ENCODE measurements at places on chromosomes 16 and 17.

DNA sequence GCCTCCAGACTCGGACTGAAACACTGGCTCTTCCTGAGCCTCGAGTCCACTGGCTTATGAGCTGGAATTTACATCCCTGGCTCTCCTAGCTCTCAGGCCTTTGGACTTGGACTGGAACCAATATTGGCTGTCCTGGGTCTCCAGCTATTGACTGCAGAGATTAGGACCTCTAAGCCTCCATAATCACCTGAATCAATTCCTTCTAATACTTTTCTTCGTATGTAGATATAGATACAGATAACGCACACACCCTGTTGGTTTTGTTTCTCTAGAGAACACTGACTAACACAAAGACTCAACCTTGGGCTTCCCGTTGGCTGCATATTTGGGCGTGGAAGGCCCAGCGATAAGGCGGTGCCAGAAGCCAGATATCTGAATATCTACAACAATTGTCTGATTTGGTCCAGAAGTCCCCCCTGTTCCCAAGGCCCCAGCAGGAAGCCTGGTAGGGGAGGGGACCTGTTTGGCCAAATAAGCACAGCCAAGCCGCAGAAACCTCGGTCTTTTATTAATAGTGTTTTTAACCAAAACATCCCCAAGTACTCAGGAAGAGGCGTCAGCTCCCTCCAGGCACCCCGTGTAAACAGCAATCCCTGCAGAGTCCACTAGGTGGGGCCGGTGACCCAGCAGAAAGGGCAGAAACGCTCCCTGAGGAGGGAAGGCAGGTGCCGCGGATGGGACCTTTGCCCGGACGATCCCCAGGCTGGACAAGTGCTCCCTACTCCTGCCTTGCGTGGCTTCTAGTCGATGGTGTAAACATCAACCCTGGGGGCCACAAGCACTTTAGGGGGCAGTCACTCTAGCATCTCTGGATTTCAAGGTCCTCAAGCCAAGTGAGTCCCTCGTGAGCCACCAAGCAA is 57.0 kb downstream of the ABR start:
- DNase-seq, result no peak

DNA sequence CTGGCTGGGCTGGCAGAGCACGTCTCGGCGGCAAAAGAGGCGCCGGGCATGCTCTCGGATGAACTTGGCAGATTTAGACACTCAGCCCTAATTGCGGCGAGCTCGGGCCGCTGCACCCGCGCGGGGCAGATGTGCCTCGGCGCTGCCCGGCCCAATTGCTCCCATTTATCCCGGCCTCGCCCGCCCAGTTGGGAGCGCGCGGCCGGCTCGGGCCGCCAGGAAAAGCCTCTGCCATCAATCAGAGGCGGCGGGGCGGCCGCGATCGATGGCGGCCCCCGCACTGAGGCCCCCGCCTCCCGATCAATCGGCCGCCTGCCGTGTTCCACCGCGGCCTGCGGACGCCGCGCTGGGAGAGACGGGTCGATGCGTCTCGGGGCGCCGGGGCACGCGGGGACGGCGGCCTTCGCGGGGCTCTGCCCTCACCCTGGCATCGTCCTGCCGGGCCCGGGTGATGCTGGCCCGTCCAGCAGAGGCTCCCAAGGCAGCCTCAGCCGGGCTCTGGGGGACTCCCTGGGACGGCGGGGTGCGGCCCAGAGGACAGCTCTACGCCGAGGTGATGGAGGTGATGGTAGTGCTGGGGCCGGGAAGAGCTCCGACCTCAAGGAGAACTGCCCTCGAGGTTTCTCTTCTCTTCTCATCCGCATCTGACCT is 200.9 kb upstream of the N4BP1 start:
- no peak for DNase-seq

- DNase-seq, result no peak
Measured at GRCh38 chr17:40326014-40326831, 17.2 kb downstream of the RARA start.

GRCh38 chr16:88685156-88686061 is 898 bp downstream of the SNAI3 start:
- DNase-seq, result no peak

GRCh38 chr17:36532435-36532975 is 2.2 kb downstream of the MYO19 start:
- no peak for DNase-seq
